Activated CD4-positive, alpha-beta T cell treated with anti-CD3 and anti-CD28 coated beads, Interleukin-2, amount 50 U/mL, for 1 hour (primary cell): ENCODE measurements at places on chromosomes 2 and 18.

- DNase-seq = no peak
These were observed 151.1 kb upstream of the MSH6 start for GRCh38 chr2:47631792-47632398.

- DNase-seq = no peak
These were observed 22.9 kb downstream of the TGIF1 start for GRCh38 chr18:3472681-3473544.

- no peak for DNase-seq
These were observed 3.2 kb downstream of the CABLES1 start for GRCh38 chr18:23138471-23138870.

GRCh38 chr2:241030883-241031282 is 32.5 kb downstream of the SNED1 start:
- DNase-seq = no peak

GRCh38 chr2:219294356-219295351 is 14.5 kb downstream of the PTPRN start:
- DNase-seq = peak; percentile 88

DNA sequence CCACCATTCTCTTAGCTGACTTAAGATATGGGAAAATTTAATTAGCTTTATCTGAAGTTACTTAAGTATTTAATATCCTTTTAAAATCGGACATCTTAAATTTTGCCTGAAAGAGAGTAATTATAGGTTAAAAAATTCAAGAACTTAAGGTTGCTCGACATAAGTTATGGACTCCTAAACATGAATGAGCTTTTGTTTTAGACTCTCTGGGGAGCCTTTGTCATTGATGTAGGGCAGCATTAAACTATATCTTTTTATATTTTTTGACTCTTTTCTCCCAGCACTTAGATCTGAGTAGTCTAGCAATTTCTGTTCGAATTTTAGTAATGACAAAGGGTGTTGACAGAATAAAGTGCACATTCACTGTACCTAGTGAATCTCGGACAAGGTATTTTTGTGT is 4.7 kb downstream of the PHLPP1 start:
- DNase-seq = no peak

DNA sequence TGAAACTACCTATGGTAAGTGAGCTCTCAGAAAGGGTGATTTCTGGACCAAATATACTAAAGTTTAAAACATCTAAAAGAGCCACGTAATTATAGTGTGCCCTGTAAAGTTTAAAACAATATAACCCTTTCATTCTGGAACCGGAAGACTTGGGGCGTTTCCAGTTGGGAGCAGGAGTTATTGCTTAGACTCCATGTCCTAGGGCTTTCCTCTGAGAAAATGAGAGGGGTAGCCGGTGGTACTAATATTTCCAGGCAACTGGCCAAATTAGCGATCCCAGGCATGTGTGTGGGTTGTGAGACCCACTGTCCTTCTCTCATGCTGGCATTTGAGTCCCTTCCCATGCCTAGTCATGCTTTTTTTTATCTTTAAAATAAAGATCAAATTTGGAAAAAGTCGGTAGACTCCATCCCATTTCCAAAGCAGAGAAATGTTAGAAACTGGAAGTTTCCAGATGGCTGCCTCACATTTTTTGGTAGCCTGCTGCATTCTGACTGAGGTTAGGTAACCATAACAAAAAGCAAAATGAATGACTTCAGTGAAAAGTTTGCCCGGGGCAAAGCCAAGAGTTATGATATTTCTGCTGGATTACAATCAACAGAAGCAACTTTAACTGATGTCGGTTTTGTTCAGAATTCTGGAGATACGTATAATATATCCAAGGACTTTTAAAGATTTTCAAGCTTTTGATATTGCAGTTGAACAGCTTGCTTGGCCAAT is 227.4 kb downstream of the SS18 start:
- DNase-seq = no peak
